ENCODE measurements at places on chromosomes 11 and 22. TPM values are rescaled to one million over a fixed set of nuclear protein-coding genes. Genes with fewer than 3 reads are reported as not detected.

GRCh38 chr22:23279781-23280180 is 99.5 kb downstream of the BCR start:
- no peak for DNase-seq
- no peaks in the 10 kb centered on the region for H3K36me3 ChIP-seq
- no peak overlapping the region for H3K27ac ChIP-seq
- no peaks in the 10 kb centered on the region for H3K27me3 ChIP-seq

- peak overlapping the region; percentile 65 for H3K27ac ChIP-seq
- no peak for DNase-seq
- H3K36me3 ChIP-seq, result no peaks in the 10 kb centered on the region
- H3K4me1 ChIP-seq, result peaks cover 9% of the 10 kb centered on the region
- H3K4me3 ChIP-seq, result peak overlapping the region; percentile 64
- H3K27me3 ChIP-seq, result peaks cover 12% of the 10 kb centered on the region
These were observed 978 bp upstream of the CLDN5 start for GRCh38 chr22:19525116-19525660.

- H3K27me3 ChIP-seq, result peaks cover 49% of the 10 kb centered on the region
- H3K27ac ChIP-seq, result no peak overlapping the region
- DNase-seq, result no peak
- H3K4me3 ChIP-seq, result no peak overlapping the region
These were observed 113.9 kb downstream of the RPS6KA4 start for GRCh38 chr11:64472593-64473455.

DNA sequence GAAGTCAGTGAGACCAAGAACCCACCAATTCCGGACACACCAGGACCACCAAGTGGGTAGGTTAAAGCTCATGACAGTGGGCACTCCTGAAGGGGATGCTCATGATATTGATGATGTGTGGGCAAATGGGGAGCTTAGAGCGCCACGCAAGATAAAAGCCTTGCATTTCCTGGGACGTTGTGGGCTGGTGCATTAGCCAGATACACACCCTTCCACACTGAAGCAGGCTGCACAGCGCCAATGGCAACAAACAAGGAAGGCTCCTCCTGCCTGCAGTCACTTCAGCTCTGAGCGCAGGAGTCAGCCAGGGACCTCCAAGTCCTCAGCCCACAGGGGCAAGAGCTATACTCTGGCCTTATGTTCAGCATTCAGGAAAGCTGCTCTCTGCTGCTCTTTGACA is 20.6 kb downstream of the TMEM218 start:
- peaks cover 8% of the 10 kb centered on the region for H3K4me1 ChIP-seq
- no peaks in the 10 kb centered on the region for H3K36me3 ChIP-seq
- no peak overlapping the region for H3K4me3 ChIP-seq
- H3K27ac ChIP-seq, result no peak overlapping the region

- H3K27me3 ChIP-seq, result no peaks in the 10 kb centered on the region
- H3K27ac ChIP-seq, result no peak overlapping the region
- no peaks in the 10 kb centered on the region for H3K4me1 ChIP-seq
These were observed 529.6 kb upstream of the LRRC4C start for GRCh38 chr11:41988951-41989572.

GRCh38 chr22:38144025-38144405 is 33.5 kb upstream of the BAIAP2L2 start:
- H3K4me3 ChIP-seq, result no peak overlapping the region
- no peaks in the 10 kb centered on the region for H3K4me1 ChIP-seq

GRCh38 chr11:88431675-88432341 is 94.3 kb upstream of the CTSC start:
- H3K4me3 ChIP-seq, result no peak overlapping the region
- H3K36me3 ChIP-seq, result no peaks in the 10 kb centered on the region
- H3K27me3 ChIP-seq, result no peaks in the 10 kb centered on the region
- H3K4me1 ChIP-seq, result no peaks in the 10 kb centered on the region

- H3K4me3 ChIP-seq, result peak overlapping the region; percentile 4
- peak overlapping the region; percentile 63 for H3K27ac ChIP-seq
- H3K36me3 ChIP-seq, result no peaks in the 10 kb centered on the region
- DNase-seq, result peak; percentile 85
These were observed 41.1 kb downstream of the LIF start for GRCh38 chr22:30205281-30206115.

DNA sequence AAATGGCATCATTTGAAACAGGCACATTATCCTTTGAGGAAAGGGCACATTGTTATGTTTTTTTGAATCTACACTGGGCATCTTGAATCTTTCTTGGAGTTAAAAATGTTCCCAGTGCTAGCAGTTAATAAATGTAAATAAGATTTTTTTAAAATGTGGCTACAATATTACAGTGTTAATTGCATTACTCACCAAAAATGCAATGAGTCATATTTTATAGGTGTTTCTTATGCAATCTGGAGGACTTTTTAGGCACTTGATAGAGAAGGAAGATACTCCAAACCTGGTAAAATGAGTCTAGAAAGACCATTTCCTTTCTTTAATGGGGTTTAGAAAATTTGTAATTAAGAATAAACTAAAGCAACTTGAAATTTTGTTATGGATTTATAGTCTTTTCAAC is 238.0 kb downstream of the METTL15 start:
- no peaks in the 10 kb centered on the region for H3K27me3 ChIP-seq
- no peaks in the 10 kb centered on the region for H3K36me3 ChIP-seq
- no peak overlapping the region for H3K27ac ChIP-seq
- no peak overlapping the region for H3K4me3 ChIP-seq
- no peak for DNase-seq

DNA sequence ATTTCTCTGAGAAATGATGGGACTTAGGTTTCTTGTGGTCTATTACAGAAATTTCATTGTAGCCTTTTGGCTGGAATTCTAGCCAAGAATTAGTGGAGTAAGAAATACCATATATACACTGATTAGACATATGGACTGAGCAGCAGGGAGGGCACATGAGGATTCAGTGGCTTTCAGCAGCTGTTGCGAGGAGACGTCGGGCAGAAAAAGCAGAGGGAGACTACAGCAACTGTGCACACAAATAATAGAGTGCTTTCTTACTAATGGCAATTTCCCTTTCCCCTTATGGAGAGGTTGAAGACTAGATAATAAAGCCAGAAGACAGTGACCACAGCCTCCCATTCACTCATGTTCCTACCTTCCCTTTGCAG is 35.4 kb upstream of the CCDC34 start:
- H3K27me3 ChIP-seq, result no peaks in the 10 kb centered on the region
- H3K36me3 ChIP-seq, result no peaks in the 10 kb centered on the region
- H3K27ac ChIP-seq, result no peak overlapping the region
- DNase-seq, result no peak
- H3K4me3 ChIP-seq, result no peak overlapping the region

DNA sequence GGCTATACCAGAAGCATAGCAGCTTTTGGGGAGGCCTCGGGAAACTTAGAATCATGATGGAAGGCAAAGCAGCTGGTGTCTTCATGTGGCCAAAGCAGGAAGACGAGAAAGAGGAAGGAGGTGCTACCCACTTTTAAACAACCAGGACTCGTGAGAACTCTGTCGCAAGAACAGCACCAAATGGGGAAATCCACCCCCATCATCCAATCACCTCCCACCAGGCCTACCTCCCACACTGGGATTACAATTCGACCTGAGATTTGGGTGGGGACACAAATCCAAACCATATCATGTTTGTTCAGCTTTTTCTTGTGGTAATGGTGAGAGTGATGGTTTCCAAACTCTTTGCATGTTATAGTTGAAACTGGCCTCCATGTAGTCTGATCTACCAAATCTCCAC is 32.5 kb upstream of the OR10D3 start:
- H3K4me1 ChIP-seq, result no peaks in the 10 kb centered on the region
- H3K4me3 ChIP-seq, result no peak overlapping the region
- DNase-seq, result no peak
- peaks cover 3% of the 10 kb centered on the region for H3K27me3 ChIP-seq
- no peaks in the 10 kb centered on the region for H3K36me3 ChIP-seq

DNA sequence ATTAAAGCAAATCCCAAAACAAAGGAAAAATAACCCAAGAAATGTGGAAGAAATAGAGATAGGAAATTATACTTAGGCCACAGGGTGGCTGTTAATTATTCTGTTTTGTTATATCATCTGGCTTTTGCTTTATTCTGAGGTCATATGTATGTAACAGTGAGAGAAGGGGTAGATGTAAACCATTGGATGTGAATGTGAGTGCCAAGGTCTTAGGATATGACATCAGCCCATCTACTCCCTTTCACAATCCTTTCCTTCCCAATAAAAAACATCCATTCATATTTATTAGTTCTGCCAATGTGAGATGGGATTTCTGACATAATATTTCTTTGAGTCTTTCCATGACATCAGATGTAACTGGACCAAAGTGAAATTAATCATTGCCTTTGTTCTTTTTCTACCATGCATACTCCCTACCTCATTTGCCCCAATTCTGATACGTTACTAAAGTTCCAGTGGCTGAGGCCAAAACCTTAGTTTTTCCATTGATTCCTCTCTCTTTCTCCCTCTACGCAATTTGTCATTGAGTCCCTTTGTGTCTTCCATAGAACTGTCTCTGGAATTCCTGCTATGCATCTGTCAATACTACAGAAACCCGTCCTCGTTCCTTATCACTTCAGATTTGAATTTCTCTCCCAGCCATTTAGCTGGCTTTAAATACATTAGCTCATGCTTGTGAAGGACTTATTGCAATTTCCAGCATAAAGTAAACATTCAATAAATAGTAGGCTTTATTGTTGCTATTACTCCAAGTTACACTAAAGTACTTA is 170.3 kb downstream of the ARHGAP42 start:
- H3K4me3 ChIP-seq, result no peak overlapping the region
- DNase-seq, result no peak
- H3K4me1 ChIP-seq, result no peaks in the 10 kb centered on the region
- H3K36me3 ChIP-seq, result no peaks in the 10 kb centered on the region

JAML gene
- polyA plus RNA-seq, result 0.25 TPM

NCR3LG1 gene
- 0.01 TPM for polyA plus RNA-seq

OSBP2 gene
- polyA plus RNA-seq, result 0.27 TPM

SPDYC gene
- not detected for polyA plus RNA-seq

OR5A2 gene
- not detected for polyA plus RNA-seq

TYR gene
- polyA plus RNA-seq, result not detected

NRGN gene
- polyA plus RNA-seq, result 0.69 TPM
